ENCODE measurements at places on chromosomes 2 and 18.
A peak's percentile ranks its signal among the peaks of the same experiment; 100 is the strongest.

DNA sequence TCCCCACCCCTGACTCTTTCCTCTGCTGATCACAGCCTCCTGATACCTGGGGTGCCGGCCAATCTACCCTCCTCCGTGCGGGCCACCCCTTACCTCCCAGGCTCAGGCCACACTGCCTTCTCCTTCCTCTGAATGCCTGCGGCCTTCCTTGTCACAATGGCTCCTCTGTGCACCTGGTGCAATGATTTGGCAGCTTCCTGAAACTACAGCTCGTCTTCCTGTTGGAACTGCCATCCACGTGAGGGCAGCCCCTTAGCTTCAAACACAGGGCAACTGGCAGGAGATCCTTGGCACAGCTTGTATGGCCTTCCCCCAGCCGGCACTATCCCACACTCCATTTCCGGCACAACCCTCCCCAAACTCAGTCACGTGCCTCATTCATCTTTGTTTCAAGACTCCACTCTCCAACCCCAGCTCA lies 69.0 kb downstream of the STPG4 start:
- no peak for DNase-seq

DNA sequence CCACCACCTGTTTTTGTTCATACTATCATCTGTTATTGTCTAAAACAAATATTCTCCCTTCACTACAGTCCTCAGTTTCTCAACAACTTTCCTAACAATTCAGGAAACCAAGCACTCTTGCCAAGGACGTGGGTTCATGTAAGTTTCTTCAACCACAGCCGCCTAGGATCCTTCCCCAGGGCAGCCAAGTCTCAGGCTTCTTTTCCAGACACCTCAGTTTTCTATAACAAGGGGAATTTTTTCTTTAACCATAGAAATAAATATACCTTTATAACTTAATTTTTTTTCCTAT lies 39.4 kb upstream of the AGPS start:
- DNase-seq = no peak

- DNase-seq = no peak
These were observed 24.6 kb downstream of the TRIB2 start for GRCh38 chr2:12741380-12741779.

GRCh38 chr2:180130403-180130802 lies 123.3 kb upstream of the CWC22 start:
- no peak for DNase-seq

- DNase-seq = no peak
These were observed 902 bp upstream of the SMAD7 start for GRCh38 chr18:48951448-48952286.

DNA sequence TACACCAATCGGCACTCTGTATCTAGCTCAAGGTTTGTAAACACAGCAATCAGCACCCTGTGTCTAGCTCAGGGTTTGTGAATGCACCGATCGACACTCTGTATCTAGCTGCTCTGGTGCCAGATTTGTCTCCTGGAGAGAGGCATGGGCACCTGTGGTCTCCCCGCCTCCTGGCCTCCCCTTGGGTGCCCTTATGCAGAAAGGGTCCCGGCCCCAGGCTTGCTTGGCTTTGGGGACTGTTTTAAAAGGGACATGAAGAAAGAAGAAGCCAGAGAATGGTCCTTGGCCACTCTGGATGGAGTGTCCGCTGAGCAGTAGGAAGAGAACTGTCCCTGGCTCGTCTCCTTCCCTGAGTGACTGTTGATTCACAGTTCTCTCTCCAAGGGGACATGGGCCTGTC lies 11.5 kb upstream of the ALPP start:
- DNase-seq = no peak

DNA sequence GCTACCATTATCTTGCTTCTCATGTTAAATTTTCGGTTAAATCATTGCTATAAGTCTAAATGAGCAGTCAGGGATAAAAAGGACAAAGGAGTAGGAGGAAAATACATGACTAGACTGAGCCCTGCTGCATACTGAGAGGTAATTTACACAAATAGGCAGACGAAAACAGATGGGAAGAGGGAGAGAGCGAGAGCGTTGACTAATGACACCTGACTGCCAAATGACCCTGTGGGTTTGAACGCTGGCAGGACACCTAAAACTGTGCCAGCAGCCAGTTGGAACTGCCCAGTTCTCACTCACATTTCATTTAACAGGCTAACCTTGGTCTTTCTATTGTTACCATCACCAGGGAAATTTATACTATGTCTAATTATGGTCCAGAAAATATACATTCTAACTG lies 978.2 kb downstream of the CPS1 start:
- DNase-seq = no peak

DNA sequence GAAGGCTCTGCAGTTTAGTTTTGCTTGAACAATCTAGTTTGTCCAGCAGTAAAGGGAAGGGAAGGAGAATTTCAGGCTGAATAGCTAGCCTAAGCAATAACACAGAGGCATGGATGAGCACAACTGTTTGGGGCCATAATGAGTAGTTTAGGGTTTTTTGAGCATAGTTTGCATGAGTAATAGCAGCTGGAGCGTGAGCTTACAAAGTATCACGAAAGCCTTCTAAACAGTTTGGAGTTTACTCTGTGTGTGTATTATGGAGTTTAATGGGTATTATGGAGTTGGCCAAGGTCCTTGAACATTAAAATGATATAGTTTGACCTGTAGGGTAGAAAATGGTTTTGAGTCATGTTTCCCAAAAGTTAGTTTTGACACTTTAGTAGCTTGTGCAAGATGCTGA lies 782.3 kb downstream of the ERBB4 start:
- DNase-seq = no peak

GRCh38 chr2:70126413-70126812 lies 39.1 kb downstream of the PCBP1 start:
- DNase-seq = peak; percentile 4

DNA sequence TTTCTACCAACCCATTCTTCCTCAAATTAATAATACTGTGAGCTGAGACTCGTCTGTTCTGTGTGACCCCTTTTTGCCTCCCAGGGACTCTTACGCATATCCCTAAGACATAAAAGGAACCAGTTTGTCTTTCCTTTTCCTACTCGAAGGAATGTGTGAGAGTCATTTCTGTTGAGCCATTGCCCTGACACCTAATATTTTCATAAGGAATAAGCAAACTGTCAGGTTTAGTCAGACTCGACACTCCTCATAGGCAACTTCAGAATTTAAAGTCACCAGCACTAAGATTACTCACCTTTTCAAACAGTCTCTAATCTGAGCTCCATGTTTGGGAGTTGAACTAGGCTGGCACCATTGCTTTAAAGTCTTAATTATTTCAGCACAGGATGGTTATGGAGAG lies 305.5 kb downstream of the IKZF2 start:
- no peak for DNase-seq

DNA sequence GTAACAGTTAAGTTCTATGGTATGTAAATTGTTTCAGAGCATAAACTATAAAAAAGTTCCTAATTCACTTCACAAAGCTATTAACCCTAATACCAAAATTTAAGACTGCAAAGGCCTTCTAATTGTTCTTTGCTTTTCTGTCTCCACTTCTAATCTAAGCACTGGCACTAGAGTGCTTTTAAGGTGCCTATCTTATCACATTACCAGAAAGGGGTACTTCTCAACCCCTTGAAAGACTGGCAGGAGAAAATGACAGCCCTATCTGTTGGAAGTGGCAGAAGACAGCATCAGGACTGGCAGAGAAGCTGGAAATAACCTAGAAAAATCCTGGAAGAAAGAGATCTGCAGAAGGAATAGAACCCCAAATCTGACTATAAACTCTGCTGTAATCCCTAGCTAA lies 10.3 kb downstream of the CNRIP1 start:
- DNase-seq = no peak

DNA sequence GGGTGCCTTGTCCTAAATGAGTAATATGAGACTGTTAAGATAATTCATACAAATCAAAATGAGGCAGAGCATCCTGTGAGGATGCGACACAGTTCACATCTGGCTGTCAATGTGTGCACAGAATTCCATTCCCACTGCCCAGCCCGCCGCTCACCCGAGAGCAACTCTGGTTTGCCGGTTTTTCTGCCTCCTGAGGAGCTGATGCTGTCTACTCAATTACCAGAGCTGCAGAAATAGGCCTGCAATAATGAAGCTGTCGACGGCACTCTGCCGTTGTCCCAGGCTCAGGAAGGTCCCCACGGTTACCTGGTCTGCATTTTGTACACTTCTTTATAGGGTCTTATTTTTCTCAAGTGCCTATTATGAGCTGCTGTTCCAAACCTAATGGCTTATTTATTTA lies 55.7 kb upstream of the LYPD1 start:
- DNase-seq = no peak

- no peak for DNase-seq
These were observed 159.5 kb downstream of the NYAP2 start for GRCh38 chr2:225559072-225559415.

DNA sequence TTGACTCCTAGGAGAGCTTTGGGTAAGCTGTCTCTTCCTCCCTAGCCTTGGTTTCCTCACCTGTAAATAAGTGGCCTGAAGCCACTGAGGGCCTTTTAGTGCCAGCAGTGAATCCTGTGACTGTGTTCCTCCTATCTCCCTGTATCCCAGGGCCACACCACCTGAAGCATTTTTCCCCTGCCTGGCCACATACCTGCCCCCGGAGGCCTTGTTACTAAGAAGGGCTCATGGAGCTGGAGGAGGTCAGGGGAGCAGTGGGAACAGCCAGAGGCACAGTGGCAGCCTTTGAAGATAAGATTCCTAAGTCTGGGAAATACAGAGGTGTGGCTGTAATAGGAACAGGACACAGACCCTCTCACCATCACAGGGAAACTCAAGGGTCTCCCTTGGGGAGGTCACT lies 162.4 kb downstream of the SMAD7 start:
- no peak for DNase-seq

- DNase-seq = no peak
These were observed 612.6 kb upstream of the CDH2 start for GRCh38 chr18:28789502-28789901.

GRCh38 chr2:220165401-220165800 lies 538.0 kb downstream of the SLC4A3 start:
- DNase-seq = no peak

DNA sequence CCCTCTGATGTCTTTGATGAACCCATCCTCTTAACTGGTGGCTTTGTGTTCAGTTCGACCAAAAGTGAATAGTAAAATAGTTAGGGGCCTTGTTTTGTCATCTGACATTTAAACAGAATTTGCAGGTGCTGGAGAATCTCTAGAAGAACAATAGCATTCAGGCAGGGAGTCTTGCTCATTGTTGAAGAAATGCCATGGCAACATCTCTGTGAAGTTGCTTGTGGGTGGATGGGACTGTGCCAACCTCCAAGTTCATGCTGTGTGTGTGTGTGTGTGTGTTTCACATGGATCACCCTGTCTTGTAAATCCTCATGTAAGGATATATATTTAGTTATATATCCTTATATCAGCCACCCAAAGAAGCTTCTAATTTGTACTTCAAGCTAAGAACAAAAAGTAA lies 66.7 kb downstream of the SKA1 start:
- DNase-seq = no peak

GRCh38 chr2:8453904-8454302 lies 228.0 kb upstream of the ID2 start:
- DNase-seq = no peak

- DNase-seq = no peak
These were observed 74.8 kb downstream of the NOL10 start for GRCh38 chr2:10614939-10615338.

DNA sequence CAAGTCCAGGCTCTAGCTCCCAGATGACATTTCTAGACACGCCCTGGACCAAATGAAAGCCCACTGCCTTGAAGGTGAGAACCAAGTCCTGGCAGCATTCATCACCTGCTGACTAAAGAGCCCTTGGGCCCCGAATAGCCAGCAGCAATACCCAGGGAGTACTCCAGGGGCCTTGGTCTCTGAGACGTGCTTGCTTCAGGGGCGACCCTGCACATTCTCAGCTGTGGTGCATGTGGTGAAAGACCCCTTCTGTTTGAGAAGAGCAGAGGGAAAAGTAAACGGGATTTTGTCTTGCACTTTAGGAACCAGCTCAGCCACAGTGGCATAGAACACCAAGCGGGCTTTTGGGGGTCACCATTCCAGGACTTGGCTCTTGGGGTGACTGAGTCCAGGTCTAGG lies 260.5 kb upstream of the MYT1L start:
- no peak for DNase-seq

- peak; percentile 49 for DNase-seq
These were observed 56.0 kb downstream of the TEX44 start for GRCh38 chr2:231648579-231649174.

Data from hematopoietic multipotent progenitor cell treated with erythropoietin and hydrocortisone succinate and interleukin-3 and kit ligand, for 15 days (in vitro differentiated cells).